ENCODE measurements at places on chromosomes 12 and 14.

DNA sequence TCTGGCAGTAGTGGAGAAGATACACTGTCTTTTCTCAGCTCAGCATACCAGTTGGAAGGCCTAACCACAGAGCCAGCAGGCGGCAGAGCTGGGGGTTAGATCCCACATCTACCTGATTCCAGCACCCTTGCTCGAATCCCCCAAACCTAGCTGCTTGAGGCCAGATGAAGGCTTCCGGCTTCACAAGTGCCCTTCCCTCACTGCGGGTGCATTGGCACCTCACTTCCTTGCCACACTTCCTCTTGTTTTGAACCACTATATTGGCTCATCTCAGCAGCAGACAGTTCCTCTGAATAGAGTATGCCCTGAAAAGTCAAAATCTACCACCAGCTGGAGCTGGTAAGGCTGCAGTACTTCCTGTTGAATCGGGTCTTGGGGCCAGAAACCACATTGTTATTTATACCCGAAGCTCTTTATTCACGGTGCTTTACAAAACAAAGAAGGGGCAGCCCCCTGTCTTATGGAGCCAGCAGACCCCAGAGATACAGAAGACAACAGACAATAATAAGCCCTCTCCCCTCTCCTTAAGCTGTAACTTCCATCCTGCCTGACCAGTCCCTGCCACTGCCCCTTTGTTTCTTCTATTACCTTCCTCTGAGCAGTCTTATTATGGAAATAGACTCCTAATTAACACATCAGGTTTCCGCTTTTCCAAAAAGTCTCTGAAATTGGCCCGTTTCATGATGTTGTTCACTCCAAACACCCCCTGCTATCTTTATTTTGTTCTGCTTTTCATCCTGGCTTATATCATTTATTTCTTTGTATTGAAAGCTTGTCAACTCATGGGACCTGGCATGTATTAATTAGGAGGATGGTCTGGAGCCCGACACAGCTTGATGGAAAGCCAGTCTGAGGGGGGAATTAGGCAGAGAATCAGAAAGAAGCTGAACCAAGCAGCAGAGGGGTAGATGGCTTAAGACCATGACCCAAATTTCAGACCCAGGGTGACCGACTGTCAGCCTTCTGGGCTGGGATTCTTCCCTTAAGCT lies 233.5 kb downstream of the EFCAB11 start:
- DNase-seq, result no peak

DNA sequence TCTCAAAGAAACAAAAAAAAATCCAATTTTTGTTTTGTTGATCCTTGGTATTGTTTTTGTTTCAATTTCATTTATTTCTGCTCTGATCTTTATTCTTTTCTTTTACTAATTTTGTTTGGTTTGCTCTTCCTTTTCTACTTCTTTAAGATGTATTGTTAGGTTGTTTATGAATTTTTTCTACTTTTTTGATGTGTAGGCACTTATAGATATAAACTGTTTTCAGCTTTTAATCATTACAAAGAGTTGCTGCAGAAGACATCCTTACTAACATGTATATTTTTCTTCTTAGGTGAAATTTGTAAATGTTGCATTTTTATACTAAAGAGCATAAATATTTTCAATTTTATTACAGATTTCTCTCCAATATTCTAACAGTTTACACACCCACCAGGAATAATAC lies 69.8 kb downstream of the KNTC1 start:
- DNase-seq, result no peak

DNA sequence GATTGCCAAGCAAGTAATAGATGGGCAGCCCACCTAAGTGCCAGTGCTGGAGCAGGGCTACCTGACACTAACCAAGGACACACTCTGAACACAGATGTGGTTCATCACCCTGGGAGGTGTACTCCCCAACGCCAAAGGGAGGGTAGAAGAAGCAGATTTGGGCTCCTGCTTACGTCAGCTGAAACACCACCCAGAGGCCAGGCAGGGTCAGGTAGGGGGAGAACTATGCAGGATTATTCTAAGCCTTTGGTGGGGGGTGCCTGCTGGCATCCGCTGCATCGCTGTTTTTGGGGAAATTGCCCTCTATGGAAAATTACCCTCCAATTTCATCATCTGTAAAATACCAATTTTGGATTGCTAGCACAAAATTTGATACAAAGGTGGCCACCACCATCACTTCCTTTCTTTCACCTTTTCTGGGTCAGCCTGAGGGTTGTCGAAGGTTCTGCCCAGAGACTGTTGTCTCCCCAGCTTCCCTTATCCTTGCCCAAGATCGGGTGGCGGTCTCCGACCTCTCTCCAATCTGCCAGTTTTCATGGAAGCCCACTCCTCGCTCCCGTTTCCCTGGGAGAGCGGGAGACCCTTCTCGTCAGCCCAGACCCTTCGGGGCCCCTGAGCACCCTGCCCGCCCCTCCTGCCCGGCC lies 535 bp downstream of the BIN2 start:
- DNase-seq, result no peak

- no peak for DNase-seq
Measured at GRCh38 chr14:95408731-95409476, 89.2 kb upstream of the CLMN start.

DNA sequence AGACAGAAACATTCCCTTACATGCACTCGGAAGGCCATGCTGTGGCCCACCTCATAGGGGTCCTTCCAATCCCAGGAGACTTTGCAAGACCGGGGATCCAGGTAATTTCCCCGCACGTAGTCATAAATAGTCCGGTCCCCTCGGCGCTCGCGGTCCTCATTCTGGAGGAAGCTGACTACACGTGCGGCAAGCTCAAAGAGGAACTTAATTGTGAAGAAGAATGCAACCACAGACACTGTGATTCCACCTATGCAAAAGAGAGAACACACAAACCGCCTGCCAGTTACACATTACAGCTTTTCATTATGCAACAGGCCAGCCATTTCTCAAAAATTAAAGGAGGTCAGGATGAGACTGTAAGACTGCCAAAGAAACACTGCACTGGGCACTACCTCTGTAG lies 28.4 kb downstream of the AREL1 start:
- no peak for DNase-seq

DNA sequence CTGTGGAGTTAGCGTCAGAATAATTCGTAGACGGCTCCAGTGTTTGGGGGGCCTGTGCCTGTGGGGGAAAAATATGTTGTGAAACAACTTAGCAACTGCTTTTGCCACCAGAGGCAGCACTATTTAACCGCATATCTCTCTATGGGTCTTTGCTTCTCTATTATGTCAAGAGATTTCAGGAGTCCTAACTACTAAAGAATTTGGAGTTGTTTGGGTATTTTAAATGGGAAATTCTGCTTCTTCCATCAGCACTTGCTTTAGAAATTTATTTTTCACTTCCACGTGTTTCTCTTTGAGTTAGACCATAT lies 594 bp upstream of the CLEC14A start:
- DNase-seq, result peak; percentile 13

DNA sequence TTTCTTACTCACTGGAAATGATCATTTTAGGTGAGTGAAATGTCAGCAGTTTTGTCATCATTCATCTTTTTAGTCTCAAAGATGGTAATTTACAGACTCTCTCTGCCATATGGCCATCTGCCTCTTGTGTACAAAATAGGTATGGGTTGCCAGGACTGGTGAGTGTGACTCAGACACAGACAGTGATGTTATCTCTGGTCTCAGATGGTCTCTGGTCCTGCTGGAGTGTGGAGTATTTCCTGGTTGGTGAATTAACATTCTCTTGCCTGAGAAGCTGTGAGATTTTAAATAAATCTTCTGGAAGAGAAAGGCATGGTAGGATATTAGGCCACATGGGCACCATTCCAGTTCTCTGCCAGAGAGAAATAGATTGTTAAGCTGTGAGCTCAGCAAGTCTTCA lies 207.0 kb downstream of the ATP23 start:
- DNase-seq, result peak; percentile 62

DNA sequence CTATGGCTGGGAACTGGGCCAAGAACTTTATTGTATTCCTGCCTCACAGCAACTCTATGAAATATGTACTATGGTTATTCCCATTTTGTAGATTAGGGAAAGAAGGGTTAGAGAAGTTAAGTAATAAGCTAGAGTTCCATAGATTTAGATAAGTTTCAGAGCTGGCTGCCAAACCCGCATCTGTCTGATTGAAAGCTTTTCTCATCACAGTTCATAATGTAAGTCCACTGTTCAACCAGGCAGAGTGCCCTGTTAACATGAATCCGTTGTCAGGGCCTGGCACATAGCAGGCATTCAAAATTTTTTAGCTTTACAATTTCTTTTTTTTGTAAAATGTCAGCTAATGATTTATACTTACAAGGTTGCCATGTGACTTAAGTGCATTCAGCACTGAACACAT lies 467.3 kb downstream of the NRXN3 start:
- no peak for DNase-seq

- DNase-seq, result no peak
Measured at GRCh38 chr12:120692524-120693033, 5.6 kb downstream of the MLEC start.

- DNase-seq, result no peak
Measured at GRCh38 chr12:113198296-113198695, 12.8 kb downstream of the RITA1 start.

- DNase-seq, result no peak
Measured at GRCh38 chr14:54761835-54762234, 140.8 kb downstream of the GCH1 start.

DNA sequence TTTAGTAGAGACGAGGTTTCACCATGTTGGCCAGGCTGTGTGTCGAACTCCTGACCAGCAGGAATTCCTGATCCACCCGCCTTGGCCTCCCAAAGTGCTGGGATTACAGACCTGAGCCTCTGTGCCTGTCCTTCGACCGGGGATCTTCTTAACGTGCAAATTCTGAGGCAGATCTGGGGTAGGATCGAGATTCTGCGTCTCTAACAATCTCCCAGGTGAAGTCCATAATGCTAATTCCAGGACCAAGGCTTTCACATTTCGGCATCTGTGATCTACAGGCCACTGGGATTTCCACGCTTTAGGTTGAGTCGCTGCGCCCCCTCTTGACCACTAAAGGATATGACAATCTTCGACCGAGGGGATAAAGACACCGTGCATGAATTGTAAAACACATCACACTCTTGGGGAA lies 24.8 kb downstream of the FOS start:
- DNase-seq, result no peak

DNA sequence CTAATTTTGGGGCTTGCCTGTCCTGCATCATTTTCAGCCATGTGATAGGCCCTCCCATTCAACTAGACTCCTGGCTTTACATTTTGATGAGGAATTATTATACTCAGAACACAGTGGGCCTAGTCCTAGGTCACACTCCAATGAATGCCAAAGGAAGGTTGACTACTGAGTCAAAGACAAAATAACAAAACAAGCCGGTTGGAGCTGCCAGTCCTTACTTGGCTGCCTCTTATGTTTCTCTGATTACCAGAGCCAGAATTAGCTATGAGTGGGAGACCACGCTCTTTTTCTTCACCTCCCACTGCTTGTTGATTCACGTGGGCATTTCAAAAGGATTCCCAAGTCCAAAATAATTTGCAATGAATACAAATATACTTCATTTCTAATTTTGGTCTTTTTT lies 78.1 kb upstream of the USP44 start:
- no peak for DNase-seq

DNA sequence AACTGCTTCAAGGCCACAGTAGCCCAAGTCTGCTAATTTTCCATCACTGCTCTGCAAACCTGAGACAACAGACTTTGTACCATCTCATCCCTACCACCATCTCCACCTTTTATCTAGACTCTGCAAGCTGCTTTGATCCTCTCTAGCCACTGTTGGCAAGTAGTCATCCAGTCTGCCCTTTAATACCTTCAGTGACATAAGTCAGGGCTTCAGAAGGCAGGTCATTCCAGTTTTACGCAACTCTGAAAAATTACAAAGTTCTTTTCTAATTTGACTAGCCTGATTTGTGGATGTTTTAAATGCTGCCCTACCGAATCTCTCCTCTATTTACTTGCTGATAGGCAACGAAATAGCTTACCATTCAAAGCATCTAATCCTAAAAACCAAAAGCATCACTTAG lies 2.8 kb downstream of the FERMT2 start:
- no peak for DNase-seq

- DNase-seq, result no peak
Measured at GRCh38 chr12:6827982-6828780, at the start of gene P3H3. Gene P3H3 (plus strand): TSS chr12:6828407. CDS start chr12:6828441, 34 bp downstream.

DNA sequence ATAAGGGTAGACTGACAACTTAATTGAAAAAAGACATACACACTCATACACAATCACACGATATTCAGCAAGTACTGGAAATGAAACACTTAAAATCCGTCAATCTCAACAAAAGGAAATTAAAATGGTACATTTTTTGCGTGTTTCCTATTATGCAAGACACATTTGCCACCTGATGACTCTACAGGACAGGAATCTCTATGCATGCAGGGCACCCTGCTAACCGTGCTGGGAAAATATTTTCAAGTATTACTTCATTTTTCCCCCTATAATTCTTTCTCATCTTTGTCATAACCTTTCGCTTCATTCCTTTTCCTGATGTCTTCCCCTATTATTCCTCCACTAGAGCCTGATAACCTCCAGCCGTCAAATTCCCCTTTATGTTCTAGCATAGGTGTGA lies 150.2 kb downstream of the TMEM132D start:
- DNase-seq, result no peak

DNA sequence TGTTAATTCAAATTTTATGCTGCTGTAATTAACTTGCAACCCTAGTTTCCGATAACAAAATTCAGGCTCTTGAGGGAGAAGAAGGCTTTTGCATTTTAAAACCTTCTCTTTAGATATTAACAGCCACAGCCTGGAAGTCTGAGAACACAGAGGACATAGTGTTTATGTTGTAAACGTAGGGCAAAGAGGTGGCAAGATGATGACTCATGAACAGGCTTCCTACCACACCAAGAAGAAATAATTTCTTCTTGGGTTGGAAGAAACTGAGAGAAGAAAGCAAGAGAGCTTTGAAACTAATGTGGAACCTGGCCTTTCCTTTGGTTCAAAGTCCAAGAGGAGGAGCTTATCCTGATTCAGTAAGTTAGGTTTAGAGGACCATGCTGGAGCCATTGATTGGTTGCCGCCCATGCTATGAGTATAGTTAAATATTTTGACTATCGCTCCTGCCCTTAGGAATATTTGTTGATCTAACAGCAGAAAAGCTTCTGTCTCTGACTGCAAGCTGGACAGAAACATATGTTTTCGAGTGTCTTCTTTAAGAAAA lies 31.8 kb downstream of the CCDC198 start:
- no peak for DNase-seq

DNA sequence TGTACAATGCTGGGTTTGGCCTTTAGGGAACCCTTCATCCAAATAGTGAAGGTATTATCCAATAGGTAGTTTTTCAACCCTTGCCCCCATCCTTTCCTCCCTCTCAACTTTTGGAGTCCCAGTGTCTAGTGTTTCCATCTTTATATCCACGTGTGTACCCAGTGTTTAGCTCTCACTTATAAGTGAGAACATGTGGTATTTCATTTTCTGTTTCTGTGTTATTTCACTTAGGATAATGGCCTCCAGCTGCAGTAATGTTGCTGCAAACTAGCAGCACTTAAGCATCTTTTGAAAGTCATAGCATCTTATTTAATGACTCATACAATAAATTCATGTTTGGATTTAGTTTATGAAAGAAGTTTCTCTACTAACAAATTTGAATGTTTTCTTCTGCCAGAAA lies 442.5 kb downstream of the NELL2 start:
- no peak for DNase-seq

GRCh38 chr12:97921979-97922722 lies 459.5 kb downstream of the RMST start:
- DNase-seq, result peak; percentile 72

Measured in fibroblast of the conjunctiva (primary cell).